Kidney tubule cell (primary cell): ENCODE measurements at places on chromosomes 4 and X.

DNA sequence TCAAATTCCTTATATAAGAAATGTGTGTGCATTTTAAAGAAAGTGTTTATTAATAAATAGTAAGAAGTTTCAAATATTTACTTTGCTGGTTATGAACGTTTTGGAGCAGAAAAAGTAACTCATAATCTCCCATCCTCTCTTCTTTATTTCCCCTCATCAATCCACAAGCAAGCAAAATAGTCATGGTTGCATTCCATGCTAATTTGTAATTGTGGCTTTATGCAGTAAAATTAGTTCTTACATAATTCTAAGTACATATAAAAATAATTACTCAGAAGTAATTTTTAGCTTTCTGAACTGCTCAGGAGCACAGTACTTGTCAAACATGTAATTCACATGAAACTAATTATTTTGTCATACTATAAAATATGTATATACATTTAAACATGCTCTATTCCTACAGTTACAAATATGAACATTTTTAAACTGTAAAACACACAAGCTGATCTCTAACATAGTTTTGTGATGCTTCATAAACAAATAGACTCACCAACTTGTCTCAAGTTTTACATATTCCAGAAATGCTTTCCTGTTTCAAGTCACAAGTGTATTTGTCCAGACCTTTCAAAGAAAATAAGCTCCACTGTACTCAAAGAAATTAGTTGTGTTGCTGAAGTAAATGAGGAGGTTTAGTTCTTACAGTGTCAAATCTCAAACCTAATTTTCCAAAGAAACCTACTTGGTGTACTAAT, 218.9 kb downstream of the PABPC4L start:
- DNase-seq: no peak

DNA sequence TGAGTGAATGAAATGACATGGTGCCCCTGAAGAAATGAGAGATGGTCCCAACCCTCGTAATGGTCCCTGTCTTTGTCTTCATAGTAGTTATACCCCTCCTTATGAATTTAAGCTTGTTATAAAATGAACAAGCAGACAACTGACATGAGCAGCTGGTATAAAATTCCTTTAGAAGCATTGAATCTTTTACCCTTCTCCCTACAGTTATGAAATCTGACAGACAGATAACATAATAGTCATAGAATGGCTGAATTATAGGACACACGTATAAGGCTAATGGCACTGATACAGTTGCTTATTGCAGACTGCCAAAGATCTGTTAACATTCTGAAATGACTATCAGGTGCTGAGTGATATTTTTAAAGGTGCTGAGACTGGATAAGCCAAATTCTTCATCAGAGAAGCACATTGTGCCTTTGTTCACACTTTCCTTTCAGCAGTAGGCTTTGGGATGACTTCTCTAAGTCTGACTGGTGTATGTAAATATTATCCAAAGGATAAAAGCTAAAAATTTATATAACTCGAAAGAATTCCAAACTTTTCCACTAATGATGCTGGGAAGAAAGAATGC, 47.4 kb upstream of the PDGFC start:
- DNase-seq: no peak

DNA sequence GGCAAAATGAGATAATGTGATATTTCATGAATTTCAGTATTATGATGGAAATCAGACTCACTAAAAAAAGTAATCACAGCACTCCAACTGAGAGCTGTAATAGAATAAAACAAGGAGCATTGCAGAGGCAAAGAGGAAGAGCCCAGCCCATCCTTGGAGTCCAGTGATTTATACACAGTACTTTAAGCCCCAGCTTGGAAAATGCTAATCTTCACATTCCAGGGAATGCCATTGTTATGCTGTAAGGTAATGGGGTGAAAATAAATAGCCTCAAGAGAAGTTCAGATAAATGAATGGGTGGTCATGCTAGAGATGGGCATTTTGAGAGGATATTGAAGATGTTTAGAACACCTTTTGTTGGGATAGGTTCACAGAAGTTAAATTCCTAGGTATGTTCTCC, 190.3 kb upstream of the TAPT1 start:
- DNase-seq: no peak

GRCh38 chr4:70623323-70623722, 5.2 kb upstream of the ENAM start:
- DNase-seq: no peak

GRCh38 chrX:23907111-23907497, 634 bp downstream of the APOO start:
- DNase-seq: no peak

- peak; percentile 84 for DNase-seq
Measured at GRCh38 chrX:10755439-10756334, 135.3 kb upstream of the MID1 start.

DNA sequence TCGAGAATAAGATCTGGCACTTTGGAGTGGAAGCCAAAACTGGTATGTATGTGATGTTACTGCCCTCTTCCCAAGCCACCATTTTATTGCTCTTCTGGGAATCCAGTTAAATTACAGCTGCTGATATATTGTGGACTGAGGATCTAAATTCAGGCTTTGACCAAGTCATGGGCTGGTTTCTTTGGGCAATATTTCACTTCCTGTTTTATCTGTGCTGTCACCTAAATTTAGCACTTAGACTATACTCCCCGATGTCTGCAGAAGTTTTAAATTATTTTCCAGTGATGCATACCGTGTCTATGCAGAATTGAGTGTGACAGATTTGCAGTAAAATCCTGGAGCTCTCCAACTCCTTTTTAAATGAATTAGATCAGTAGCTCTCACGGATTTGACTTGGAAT, 100.0 kb downstream of the TEX13A start:
- DNase-seq: no peak

DNA sequence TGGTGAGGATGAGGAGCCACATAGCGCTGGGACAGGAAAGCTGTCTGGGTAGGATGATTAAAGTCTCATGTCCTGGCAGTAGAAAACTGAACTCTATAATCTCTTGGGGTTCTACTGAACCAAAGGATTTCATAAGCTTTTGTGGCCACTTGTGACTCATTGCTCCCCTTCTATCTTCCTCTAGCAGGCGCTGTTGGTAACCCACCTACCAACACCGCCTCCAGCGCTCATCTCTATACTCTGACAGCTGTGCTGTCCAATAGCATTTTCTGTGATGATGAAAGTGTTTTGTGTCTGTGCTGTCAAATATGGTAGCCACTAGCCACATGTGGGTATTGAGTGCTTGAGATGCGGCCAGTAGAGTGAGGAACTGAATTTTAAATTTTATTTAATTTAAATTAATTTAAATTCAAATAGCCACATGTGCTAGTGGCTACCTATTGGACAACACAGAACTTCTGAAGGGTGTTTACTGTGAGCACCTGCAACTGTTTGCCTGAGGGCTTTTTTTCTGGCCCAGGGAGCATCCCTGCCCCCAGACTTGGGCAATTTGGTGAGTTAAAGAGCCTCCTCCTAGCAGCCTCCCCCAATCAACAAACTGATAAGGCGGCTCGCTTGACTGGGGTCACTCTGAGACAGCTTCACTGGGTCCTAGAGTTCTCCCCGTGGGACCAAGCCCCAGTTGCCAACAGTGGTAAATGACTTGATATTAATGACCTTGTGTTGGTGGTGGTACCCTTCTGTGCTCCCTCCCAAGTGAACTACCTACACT, 169.2 kb upstream of the ATP6AP2 start:
- no peak for DNase-seq

DNA sequence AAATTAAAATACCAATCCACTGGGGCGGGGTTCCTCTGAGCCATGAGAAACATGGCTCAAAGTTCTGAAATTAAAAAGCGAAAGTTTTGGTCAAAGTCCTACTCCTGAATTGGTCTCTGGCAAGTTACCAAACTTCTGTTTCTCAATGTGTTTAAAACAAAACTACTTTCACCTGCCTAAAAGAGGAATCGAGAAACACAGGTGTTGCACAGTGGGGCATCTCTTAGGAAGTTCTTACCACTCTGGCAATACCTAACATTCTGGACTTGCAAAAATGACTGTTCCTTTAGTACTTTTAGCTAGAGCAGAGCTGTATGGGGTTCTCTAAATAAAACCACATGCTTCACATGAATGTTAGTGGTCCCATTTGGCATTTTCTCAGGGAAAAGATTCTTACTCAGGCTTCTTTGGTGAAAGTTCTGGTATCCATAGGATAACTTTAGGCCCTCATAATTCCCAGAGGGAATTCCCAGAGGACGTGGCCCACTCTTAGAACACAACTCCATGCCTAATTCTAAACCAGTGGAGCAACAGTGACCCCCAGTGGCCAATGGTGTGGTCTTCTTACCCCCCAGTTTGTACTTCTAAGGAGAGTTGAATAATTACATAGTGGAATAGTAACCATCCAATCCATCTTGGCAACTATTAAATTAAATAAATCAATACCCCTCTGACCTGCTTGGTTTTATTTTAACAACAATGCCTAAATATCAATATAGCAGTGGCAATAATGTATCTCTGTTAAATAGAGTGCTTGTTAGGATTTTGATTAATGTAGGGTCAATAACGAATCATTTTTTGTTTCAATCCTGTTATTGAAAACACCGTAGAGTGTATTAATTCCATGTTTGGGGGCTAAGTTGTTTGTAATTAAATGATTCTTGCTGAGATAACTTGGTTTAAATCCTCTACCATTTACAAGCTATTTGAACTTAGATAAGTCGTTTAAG, 21.9 kb downstream of the BMP3 start:
- DNase-seq: peak; percentile 60

DNA sequence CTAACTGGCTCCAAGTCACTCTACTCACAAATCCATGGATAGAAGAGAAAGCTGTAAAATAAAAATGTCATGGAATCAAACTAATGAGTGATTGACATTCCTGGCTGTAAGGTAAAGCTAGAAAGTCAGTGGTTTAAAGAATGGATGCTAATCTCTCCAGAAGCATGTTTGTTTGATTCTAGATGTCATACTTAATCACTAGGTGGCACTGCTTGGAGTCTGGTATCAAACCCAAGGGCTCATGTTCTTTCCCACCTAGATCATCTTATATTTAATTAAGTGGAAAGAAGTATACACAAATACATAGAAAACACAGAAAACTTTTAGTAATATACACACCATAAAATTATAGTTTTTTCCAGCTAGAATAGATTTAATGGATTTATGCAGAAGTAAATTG, 2666.6 kb downstream of the PCDH7 start:
- no peak for DNase-seq

DNA sequence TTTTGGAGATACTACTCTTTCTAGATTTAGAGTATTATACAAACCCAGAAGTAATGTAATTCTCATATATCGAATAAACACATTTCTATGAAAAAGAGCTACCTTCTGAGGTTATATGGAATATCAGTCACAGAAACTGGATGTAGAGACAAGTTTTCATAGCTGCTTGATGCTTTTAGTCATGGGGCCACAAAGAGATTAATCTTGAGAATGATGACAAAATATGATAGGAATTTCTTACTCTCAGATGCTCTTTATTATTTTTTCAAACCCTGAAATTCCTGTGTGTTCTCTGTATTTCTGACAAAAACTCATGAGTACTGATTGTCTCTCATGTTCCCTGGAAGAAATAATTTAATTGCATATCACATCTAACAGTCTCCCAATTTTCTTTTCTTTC, 662.5 kb downstream of the RAPGEF2 start:
- peak; percentile 28 for DNase-seq

GRCh38 chr4:144782345-144782744, 136.4 kb downstream of the HHIP start:
- peak; percentile 10 for DNase-seq

GRCh38 chr4:118703118-118703517, 17.9 kb downstream of the METTL14 start:
- no peak for DNase-seq

DNA sequence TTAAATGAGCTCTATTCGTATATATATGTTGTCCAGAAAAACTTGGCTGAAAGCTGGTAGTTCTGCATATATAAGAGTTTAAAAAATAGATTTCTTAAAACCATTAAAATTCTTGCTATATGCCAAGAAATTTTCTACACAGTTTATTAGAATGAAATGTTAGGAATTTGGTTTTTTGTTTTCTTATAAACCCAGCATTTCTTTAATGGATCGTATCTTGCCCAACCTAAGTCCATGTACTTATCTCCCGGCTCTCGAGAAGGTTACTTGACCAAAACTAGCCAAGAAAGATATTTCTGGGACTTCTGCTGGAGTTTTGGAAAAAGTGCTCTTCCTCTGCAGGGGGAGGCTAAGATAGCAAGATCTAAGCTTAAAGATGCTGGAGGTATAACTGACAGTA, 4.7 kb upstream of the ASB5 start:
- DNase-seq: no peak

DNA sequence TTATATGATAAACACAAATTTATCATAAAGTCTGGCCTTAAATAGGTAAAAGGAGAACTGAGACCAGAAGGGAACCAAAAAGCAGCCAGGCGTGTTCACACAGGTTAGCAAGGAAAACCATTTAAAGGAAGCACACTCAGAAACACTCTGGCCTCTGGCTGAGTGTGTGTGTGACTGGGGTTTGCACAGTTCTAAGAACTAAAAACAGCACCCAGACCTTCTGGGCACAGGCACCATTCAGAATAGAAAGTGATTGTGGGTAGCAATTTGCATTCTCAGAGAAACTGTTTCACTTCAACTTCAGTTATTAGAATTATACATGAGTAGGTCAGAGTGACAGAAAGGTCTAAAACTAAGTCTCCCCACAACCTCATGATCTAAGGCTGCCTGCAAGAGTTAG, 10.0 kb downstream of the GPR82 start:
- no peak for DNase-seq

- no peak for DNase-seq
Measured at GRCh38 chrX:97315939-97316338, 432.2 kb downstream of the RPA4 start.

GRCh38 chr4:71913275-71913674, 118.5 kb upstream of the NPFFR2 start:
- DNase-seq: no peak

DNA sequence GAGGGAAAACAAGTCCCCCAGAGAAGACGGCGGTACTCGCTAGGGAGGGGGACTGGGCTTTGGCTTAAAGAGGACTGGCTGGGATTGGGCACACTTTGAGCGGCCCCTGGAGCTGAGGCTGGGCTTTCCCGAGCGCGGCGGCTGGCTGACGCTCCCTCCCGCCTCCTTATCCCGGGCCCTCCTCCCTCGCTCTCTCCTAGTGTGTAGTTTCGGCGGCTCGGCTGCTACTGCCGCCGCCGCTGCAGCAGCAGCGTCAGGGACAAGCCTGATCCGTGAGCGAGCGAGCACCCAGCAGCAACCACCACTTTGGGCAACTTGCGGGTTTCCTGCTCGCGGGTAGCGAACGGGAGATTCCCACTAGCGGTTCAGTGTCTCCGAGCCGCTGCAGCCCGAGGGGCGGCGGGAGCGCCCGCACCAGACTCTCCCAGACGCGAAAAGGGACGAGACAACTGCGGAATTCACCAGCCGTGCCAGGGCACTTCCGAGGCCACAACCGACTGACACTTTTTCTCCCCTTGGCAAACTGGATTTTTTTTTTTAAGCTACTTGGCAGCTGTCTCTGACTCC, 632 bp upstream of the PCDH7 start:
- peak; percentile 45 for DNase-seq

- no peak for DNase-seq
Measured at GRCh38 chrX:30887721-30888120, 1.3 kb downstream of the TAB3 start.
